ENCODE measurements at places on chromosomes 6 and 20.
A peak's percentile ranks its signal among the peaks of the same experiment; 100 is the strongest.

DNA sequence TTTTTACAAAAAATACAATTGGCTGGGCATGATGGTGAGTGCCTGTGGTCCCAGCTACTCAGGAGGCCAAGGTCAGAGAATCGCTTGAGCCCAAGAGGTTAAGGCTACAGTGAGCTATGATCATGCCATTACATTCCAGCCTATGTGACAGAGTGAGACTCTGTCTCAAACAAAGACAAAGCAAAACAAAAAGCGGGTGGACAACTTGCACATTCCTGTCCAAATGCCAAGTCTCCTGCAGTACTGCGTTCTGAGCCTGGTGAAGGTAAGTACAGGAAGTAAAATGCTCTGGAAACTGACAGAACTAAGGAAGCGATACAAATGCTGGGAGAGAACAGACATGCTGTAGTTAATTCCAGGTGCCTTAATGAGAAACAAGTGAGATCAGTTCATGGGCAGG lies 20.4 kb upstream of the TMEM242 start:
- no peak for DNase-seq

DNA sequence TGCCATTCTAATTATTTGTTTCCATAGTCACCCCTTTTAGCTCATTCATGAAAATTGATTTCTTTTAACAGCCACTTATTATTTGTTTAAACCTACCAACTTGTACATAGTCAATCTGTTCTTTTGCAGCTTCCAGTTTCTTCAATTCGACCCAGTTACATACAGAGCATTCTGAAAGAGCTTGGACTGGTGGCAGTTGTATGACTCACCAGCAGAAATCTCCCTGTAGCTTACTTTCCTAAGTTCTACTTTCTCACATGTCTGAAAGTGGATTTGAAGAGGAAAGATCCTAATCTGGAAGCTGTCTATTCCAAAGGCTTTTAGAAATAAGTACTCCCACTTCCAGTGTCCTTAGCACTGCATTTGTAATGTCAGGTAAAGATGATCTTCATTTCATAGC lies 447.9 kb downstream of the HTR1B start:
- DNase-seq: no peak

DNA sequence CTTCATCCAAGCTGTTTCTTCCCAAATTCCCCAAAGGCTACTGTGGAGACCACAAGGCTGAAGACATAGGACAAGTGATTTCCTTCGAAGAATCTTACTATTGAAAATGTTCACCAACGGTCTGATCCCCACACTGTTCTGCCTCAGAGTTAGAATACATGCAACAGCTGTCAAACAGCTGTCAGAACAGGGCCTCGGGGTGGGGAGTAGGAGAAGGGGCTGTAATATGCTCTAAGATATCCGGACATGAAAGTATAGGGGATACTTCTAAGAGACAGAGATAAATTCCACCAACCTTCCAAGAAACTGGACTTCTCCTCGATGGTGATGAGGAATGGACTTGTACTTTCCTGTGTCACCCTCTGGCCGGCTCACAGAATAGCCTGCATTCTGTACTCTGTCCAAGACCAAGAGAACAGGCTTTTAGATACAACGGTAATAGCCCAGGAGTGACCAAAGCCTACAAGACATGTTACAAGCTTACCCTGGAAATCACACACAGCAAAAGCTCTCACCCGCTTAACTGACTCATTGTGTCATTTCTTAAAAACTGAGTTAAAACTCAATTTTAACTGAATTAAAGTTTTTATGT lies 69.2 kb upstream of the PTGIS start:
- no peak for DNase-seq

DNA sequence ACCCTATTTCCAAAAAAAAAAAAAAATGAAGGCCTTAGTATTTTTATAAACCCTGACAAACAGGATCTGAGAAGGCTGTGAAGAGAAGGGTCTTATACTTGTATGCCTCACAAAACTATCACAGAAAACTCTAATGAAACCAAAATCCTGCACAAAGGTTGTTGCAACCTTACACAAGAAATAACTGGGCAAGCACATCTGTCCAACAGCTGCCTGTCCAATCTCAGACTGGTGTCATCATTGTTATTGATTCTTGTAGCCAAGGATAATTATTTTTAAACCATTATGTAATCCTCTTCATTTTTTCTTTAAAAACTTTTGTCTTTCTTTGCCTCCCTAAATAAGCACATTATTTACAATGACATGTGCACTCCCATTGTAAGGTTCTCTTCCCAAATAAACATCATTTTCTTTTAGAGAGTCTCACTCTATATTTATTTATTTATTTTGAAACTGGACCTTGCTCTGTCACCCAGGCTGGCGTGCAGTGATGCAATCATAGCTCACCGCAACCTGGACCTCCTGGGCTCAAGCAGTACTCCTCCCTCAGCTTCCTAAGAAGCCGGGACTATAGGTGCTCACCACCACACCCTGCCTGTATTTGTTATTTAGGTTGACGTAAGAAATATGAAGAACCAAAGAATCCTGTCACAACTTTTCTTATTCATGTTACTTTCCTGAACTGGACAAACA lies 697.1 kb downstream of the DOK5 start:
- no peak for DNase-seq

GRCh38 chr6:154404791-154405400 lies 48.3 kb upstream of the IPCEF1 start:
- no peak for DNase-seq

GRCh38 chr6:36210182-36210581 lies 13.6 kb downstream of the BRPF3 start:
- DNase-seq: no peak

GRCh38 chr6:115717062-115717461 lies 343.6 kb downstream of the FRK start:
- DNase-seq: no peak

- no peak for DNase-seq
Measured at GRCh38 chr6:110408901-110409300, 6.5 kb downstream of the DDO start.

- DNase-seq: no peak
Measured at GRCh38 chr20:57679113-57679512, 30.7 kb downstream of the PMEPA1 start.

DNA sequence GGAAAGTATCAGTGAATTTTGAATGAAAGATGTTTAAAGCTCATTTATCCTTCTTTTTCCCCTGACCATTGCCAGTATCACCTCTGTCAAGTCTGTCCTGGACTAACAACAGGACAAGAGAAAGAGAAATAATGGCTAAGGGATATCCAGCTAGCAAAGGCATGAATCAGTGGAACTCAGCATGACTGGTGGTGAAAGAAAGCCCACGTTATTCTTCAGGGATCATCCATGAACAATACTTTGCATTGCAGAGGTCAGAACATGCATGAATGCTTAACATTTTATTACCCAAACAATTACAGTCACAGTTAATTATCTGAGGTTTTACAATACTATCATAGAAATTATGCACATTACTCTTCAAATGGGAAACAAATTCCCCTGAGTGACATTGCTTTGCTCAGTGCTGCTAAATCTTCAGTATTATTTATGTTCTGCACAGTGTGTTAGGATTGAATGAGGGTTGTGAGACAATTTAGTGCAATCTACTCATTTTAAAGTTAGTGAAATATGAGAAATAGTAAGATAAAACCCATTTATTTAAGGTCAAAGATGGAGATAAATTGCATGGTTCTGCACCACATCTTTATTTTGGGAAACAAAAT lies 350.7 kb downstream of the KHDRBS2 start:
- DNase-seq: no peak

- DNase-seq: no peak
Measured at GRCh38 chr20:50359607-50360217, 150.5 kb upstream of the PTPN1 start.

DNA sequence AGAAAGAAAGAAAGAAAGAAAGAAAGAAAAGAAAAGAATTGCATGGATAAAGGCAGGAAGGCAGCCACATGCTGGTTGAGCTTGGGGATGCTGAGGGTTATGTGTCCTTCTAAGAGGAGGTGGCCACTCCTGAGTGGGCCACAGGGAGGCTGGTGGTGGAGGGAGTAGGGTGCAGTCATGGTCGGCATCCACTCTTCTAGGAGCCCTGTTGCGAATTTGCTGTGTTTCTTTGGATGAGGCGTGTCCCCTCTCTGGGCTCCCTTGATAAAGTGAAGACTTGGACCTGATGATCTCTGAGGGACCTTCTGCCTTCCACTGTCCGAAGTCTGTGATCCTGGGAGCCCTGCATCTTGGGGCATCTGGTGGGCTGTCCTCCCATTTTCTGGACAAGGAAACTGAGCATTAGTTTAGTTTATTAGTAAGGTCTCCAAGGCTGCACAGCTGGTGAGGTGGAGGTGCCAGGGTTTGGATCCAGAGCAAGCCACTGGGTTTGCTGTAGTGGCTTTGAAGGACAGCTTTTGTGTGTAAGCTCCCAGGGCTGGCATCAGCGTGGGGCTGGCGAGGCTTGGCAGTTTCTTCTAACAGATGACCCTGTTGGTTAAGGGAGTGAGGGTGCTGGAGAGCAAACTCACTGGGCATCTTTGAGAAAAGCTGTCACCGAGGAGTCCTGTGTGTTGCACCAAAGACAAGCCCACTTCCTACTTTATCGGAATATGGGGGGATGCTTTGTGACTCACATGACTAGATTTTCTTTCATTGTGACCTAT lies 4.3 kb downstream of the DLGAP4 start:
- no peak for DNase-seq

GRCh38 chr6:160455081-160455480 lies 106.9 kb downstream of the SLC22A3 start:
- DNase-seq: no peak

- no peak for DNase-seq
Measured at GRCh38 chr6:36986704-36987047, 680 bp upstream of the MTCH1 start.

- DNase-seq: no peak
Measured at GRCh38 chr6:33166363-33166762, 25.9 kb downstream of the COL11A2 start.

DNA sequence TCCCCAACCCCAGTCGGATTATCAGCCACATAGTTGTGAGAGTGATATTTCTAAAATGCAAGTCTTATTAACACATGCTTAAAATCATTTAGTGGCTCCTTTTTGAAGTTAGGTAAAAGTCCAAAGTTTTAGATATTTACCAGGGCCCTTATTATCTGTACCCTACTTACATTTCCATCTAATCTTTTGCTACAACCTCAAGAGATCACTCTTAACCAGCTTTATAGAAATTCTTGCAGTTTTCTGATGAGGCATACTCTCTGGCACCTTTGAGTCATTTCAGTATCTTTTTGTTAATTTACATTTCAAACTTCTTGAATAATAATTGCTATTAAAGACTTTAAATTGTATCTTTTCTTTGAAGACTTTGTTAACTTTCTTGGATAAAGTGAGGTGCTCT lies 453.3 kb downstream of the RFPL4B start:
- no peak for DNase-seq

DNA sequence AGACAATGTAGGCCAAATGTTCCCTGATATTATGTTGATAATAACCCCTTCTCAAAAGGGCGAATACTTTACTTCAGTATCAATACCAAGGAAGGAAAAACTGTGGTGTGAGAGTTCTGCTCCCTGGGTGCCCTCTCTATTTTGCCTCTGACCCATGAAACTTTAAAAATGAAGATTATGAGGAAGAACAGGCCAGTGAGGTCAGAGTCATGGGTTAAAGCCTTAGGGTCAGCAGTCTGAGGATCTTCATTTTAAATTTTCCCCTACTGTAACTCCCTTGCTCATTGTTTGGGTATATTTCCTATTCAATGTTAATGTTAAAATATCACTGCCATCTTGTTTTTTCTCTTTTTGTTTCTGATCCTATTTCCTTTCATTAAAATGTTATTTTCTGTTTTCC lies 47.9 kb downstream of the PRKN start:
- no peak for DNase-seq

- DNase-seq: peak; percentile 89
Measured at GRCh38 chr6:42547407-42548329, 16.2 kb upstream of the UBR2 start.

DNA sequence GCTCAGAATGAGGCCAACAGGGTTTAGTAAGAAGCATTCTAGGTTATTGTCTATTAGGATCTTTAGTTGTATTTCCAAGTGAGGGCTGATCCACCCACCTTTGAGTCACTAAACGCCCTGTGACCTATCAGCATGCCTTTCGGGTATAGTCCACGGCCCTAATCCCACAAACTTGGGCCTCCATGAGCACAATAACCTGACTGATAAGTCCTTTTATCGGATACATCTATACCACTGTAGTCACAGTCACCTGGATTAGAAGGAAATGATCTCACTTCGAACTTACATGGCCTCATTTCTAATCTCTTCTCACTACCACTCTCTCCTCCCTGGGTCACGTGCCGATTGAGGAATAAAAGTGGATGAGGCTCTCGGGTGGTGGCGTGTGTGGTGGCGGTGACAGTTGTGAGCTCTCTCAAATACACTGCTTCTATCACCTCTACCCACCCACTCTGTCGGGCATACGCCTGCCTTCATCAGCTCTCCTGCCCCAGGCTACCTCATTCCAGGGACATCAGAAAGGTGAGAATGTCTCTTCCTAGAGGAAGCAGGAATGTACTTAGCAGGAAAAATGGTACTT lies 65.2 kb downstream of the TRAM2 start:
- no peak for DNase-seq

DNA sequence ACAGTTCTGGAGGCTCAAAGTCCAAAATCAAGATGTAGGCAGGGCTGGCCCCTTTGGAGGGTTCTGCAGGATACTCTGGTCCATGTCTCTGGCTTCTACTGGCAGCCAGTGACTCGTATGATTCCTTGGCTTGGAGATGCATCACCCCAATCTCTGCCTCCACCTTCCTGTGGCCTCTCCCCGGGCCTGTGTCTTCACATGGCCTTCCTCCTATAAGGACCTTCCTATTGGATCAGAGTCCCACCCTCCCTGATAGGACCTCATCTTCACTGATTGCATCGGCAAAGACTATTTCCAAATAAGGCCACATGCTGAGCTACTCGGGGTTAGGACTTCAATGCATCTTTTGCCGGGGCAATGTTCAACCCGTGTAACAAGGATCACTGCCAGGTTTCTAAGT lies 509.0 kb downstream of the CD83 start:
- no peak for DNase-seq

- DNase-seq: no peak
Measured at GRCh38 chr20:19765913-19766312, 7.9 kb downstream of the RIN2 start.

GRCh38 chr6:84007871-84008270 lies 25.7 kb upstream of the MRAP2 start:
- DNase-seq: no peak

GRCh38 chr6:125230674-125231073 lies 71.1 kb downstream of the HDDC2 start:
- no peak for DNase-seq

DNA sequence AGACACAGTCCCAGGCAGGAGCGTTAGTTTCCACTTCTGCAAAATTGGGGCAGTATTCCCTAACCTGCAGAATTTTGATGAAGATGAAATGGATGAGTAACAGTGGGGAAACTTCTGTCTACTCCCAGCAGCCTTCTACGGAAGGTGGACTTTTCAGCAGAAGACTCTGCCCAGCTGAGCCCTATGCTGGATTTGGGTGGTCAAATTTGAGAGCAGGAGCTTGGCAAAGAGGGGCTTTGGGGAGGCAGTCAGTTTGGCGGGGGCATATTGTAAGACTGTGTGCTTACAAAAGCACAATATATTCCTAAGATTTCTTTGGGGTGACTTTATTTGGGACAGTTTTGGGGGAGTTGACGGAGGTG lies 5.4 kb upstream of the SDCBP2 start:
- DNase-seq: no peak

GRCh38 chr20:37189416-37190016 lies 10.2 kb upstream of the MROH8 start:
- DNase-seq: no peak

GRCh38 chr6:53985366-53985765 lies 125.9 kb upstream of the MLIP start:
- DNase-seq: no peak

- peak; percentile 92 for DNase-seq
Measured at GRCh38 chr6:111087106-111087835, at the start of gene SLC16A10. SLC16A10 (plus strand) TSS chr6:111087503; CDS start chr6:111087753, 250 bp downstream.

GRCh38 chr20:10427060-10427692 lies 6.8 kb downstream of the MKKS start:
- DNase-seq: peak; percentile 56
